H9 (cell line): ENCODE measurements at places on chromosomes 13 and 19.

DNA sequence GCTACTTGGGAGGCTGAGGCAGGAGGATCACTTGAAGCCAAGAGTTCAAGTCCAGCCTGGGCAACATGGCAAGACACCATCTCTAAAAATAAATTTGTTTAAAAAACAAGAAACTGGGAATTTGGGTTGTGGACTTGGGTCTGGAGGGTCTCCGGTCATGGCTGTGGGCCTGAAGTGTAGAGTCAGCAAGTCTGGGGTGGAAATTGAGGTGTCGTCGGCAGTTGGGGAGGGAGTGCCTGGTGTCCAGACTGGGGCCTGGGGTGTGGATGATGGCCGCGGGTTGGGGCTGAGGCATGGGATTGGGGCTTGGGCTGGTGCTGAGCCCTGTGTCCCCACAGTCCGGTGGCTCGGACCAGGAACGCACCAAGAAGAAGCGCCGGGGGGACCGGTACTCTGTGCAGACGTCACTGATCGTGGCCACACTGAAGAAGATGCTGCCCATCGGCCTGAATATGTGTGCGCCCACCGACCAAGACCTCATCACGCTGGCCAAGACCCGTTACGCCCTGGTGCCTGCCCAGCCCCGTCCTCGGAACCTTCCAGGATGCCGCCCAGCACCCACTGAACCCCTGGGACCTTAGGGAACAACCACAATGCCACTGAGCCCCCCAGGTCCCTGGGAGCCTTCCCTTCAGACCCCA lies 91.6 kb downstream of the RYR1 start:
- DNase-seq = no peak

- no peak for DNase-seq
Measured at GRCh38 chr19:50549927-50550593, 18.2 kb downstream of the LRRC4B start.

GRCh38 chr19:13056052-13056660 lies 46.5 kb downstream of the LYL1 start:
- DNase-seq = peak; percentile 73

GRCh38 chr13:50286324-50286723 lies 271.1 kb downstream of the KCNRG start:
- DNase-seq = no peak

- DNase-seq = no peak
Measured at GRCh38 chr13:100984085-100984705, 309.6 kb upstream of the TMTC4 start.
